ENCODE measurements at places on chromosomes 11 and 22. TPM values are rescaled to one million over a fixed set of nuclear protein-coding genes. Genes with fewer than 3 reads are reported as not detected.

Gene NLRP10
- total RNA-seq = not detected

Gene VWCE
- total RNA-seq = 0.39 TPM

Gene DDTL
- total RNA-seq = 1.9 TPM

Gene PRRG4
- 1.2 TPM for total RNA-seq

Gene EMID1
- total RNA-seq = not detected

Gene SAA1
- 0.91 TPM for total RNA-seq

Gene ABTB2
- total RNA-seq = 41.2 TPM

Gene TIMP3
- 1.3 TPM for total RNA-seq

Gene MYO18B
- total RNA-seq = 0.15 TPM

Gene NEU3
- total RNA-seq = 3.7 TPM

Gene OR51B2
- not detected for total RNA-seq

Gene USP35
- total RNA-seq = 9.6 TPM

Gene UBQLN3
- total RNA-seq = not detected

Gene LINC01488
- not detected for total RNA-seq

Gene TCP11L1
- total RNA-seq = 25.0 TPM

Gene PARVG
- not detected for total RNA-seq

Gene APOA5
- total RNA-seq = not detected

Gene CLMP
- total RNA-seq = 22.1 TPM

Gene TRPM5
- not detected for total RNA-seq

Gene KRTAP5-1
- not detected for total RNA-seq

Gene SPI1
- total RNA-seq = not detected

Gene SPON1
- total RNA-seq = not detected

Gene ANO1
- total RNA-seq = 1.4 TPM

Gene MUC5AC
- total RNA-seq = 2.7 TPM

Gene SLC22A8
- total RNA-seq = not detected

Gene LRRC75B
- 5.9 TPM for total RNA-seq

Gene OR5AP2
- total RNA-seq = not detected

Gene TRIM51
- total RNA-seq = not detected

Gene SLC22A6
- total RNA-seq = not detected

Gene MUC6
- total RNA-seq = not detected

Gene MYEOV
- total RNA-seq = 97.8 TPM

Gene OR51E2
- not detected for total RNA-seq

Gene MOGAT2
- not detected for total RNA-seq

Data from A549 treated with ZK216348 at 1 μM for 4 hours (cell line).